ENCODE measurements at places on chromosomes 2 and 18.

DNA sequence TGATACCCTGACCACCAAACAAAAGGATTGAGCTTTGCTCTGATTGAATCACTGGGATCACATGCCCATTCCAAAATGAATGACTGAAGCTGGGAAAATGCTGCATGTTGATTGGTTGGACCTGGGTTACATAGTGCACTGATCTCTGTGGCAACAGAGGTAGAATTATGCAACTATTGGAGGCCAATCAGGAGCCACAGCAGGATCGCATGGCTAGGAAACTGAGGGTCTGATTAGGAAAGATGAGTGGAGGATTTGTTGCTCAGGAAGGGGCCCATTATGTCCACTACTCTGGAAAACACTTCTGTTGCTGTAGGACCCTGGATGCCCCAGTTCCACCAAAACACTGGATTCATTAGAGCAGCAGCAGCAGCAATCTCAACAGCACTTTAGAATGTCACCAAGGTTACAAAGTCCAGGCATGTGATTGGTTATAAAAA lies 25.9 kb upstream of the SGPP2 start:
- DNase-seq: no peak

- no peak for DNase-seq
Observed at GRCh38 chr2:203852760-203853159, 14.8 kb upstream of the CTLA4 start.

DNA sequence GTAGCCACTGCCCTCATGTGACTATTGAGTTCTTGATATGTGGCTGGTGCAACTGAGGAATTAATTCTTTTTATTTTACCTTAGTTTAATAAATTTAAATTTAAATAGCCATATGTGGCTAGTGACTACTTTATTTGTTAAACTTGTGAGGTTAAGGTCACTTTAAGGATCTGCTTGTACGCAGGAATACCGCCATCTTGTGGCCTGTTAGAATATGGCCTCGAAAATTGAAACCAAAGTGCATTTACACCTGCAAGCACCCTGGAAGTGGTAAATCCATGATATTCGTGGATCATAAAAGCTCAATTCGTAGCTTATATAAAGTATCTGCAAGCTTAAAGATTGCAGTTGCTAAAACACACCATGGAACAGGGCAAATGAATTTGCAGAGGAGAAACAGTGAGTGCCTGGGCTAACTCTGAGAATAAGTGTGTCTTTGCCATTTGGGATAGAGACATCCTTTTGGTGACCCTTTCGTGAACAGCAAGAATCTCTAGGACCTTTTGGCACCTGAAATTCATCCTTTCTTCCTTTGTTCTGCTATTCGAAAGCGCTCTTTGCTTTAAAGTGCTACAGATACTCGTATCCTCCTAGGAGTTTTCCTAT lies 59.9 kb upstream of the REG3A start:
- no peak for DNase-seq

DNA sequence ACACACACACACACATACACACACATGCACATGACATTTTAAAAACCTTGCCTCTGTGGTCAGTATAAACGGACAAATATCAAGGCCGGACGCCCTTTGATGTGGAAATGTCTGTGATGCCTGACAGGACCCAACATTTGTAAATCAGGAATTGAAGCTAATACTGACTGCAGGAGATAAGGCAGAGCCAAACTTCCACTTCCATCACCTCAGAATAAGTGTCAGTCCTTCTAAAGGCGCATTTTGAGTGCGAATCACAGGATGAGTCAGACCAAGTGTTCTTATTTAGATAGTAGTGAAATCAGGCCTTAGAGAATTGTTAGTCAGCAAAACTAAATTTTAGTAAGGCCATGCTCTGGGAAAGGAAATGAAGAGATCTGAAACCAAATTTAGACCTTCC lies 211.7 kb upstream of the LRATD1 start:
- DNase-seq: no peak

GRCh38 chr2:13545320-13545719 lies 828.6 kb downstream of the TRIB2 start:
- DNase-seq: no peak
